CD4-positive, alpha-beta T cell treated with Interleukin-2 at 100 ng/mL for 4 hours (primary cell): ENCODE measurements at places on chromosomes 7 and 10.

DNA sequence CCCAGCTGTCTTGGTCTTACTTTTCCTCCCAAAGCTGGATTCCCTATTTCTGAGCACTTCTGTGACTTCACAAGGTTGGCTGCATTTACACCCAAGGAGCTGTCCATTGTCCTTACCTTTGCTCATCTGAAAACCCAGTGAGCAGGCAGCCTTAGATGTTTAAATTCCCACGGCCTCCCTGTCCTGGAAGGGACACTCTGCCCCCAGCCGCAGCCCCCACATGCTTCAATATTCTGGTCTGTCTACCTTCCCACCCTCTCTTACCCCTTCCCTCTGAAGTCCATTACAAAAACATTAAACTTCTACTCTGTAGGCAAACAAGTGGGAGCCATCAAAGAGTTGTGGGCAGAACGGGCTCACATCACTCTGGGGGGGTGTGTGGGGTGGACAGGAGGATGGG, 73.8 kb upstream of the EFCAB10 start:
- DNase-seq, result no peak

DNA sequence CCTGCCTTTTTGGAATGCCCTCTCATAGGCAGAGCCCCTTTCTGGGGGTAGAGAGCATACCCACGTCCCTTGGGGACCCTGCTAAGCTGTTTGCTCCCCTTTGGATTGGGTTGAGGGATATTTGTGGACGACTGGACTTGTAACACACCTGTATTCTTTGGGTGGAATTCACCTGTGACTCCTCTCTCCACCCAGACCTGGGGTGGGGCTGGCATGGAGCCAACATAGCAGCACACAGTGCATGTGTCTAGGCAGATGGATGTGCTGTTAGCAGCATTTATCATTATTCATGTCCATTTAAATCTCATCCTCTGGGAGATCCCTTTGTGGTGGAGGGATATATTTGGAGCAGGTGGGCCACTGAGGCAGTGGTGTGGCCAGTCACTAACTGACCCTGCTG, 51.0 kb downstream of the CDH23 start:
- no peak for DNase-seq

GRCh38 chr7:7018290-7018689, 164.1 kb upstream of the C1GALT1 start:
- DNase-seq, result no peak

DNA sequence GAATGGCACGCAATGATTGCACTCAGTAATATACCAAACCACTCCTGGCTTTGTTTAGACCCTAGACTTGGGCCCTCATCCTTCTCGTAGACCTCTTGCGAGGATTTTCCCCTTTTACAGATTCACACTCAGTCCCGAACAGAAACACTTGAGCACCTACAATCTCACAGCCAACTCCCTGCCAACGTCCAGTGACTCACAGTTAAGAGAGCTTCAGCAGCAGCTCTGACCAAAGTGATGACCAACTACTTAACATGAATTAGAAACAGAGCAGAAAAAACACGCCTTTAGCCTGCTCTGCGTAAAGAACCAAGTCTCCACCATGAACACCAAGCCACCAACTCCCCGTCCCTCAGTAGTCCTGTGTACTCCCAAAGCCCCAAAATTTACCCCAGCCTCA, 2.2 kb downstream of the DNAJC30 start:
- no peak for DNase-seq

DNA sequence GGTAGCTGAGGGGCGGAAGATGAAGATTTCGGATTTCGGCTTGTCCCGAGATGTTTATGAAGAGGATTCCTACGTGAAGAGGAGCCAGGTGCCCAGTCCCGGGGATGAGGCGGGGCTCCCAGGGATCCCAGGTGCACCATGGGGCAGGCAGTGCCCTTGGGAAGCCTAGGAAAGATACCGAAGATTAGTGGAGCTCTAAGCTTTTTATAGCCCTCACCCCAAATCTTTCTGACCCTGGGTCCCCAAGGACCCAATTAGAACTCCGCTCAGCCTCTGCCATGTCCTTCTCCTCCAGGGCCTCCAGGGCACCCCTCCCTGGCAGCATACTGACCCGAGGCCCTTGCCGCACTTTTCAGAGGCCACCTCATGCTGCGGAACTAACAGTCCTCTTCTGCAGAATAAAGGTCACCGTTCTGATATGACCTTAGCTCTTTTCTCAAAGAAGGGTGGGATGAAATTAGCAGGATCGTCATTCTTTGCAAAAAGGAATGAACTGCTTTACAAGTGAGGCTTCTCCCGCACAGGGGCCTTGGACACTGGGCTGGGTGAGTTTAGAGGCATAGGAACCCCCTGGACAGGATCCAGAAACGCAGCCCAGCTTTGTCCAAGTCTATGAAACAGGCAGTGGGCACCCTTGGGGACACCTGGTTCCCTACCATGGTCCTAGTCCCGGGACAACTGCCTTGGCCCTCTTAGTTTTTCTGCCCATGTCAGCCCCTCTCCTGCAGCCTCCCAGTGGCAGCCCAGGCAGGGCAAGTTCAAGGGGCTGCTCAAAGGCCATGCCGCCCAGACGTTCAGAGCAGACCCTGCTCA, 17.9 kb upstream of the CSGALNACT2 start:
- no peak for DNase-seq

- DNase-seq, result no peak
Measured at GRCh38 chr7:82674268-82674667, 230.7 kb upstream of the CACNA2D1 start.

DNA sequence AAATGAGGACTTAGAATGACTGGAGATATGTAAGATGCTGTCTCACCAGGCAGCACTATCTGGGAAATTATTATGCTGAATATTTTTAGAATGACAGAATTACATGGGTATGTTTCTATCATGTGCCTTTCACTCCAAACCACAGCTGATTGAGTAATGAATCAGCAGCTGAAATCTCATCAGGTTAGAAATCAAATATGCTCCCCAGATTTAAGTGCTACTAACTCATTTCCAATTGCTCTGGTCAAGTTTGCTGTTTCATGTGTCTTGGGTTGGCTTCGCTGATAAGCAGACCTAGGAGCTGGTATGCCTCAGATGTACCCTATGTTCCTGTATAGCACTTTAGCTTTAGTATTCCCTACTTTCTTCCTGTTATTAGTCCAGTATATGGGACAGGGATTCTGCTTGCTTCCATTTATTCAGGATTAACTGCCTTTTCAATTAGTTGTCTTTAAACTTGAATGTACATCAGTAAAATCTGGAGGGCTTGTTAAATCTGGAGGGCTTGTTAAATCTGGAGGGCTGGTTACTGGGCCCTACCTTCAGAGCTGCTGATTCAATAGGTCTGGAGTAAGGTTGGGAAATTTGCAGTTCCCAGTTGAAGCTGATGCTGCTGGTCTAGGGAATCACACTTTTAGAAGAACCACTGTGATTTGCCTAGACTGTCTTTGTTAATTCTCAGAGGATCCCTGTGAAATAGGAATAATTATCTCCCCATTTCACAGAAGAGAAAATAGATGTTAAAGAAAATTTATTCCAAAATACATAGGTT, 172.9 kb downstream of the DKK1 start:
- no peak for DNase-seq

GRCh38 chr10:33302208-33302829, 32.1 kb downstream of the NRP1 start:
- no peak for DNase-seq

DNA sequence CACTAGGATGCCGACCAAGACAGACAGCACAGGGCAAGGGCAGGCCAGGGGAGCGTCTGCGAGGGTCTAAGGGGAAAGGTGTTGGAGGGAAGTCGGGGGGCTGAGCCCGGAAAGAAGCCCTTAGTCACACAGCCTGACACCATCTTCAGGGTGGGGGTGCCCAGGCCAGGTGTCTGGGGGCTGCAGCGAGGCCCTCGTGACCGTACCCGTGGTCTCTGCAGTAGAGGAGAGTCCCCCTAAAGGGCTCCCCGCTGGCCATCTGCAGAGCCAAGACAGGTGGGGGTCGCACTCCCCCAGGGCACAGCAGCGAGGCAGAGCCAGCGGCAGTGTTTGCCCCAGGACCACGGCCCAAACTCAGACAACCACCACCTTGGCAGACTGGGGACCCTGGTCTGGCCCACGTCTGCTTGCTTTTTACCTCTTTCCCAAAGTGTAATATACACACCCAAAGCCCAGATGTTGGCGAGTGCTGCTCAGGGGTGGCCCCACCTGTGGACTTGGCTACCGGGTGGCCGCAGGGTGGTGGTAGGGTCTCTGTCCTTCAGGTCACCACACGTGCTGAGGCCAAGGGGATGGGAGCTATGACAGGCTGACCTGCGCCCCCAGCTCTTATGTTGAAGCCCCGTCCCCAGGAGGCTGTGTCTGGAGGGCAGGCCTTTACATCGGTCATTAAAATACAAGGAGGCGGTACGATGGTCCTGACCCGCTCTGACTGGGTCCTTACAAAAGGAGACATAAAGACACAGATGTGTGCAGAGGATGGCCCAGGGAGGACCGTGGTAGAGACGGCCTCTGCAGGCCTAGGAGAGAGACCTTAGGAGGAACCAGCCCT, 107.4 kb downstream of the DNAJB6 start:
- DNase-seq, result no peak

DNA sequence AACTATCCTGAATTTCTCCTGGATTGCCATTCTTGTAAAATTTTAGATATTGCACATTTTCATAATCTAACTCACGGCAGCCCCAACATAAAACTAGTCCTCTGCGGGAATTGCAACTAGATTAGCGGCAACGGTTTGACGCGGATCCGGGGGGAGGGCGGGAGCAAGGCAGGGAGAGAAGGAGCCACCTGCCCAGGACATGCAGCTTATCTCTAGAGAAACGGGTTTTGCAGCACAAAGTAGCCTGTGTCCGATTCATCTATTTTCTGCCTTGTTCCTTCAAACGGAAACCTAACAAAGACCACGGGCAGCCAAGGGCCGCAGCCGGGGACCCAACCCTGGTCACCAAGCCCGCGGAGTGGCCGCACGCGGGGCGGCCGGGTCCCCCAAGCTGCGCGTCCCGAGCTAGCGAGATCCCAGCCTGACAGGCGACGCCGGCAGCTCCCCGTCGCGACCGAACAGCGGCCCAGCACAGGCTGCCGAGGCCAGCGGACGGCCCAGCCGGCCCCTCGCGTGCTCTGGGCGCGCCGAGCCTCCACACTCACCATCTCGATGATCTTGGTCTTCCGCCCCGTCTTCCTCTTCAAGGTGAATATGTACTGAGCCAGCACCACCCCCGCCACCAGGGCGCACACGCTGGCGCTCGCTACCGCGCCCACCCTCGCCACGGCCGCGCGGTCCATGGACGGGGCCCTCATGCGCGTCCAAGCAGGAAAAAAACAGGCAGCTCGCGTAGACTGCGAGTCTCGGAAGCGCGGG, at the start of gene NT5C3A:
TSS of gene NT5C3A (minus strand) at position 754 of the 759 bp plus-strand sequence. CDS start at position 683, 71 bp downstream.
- DNase-seq, result no peak

DNA sequence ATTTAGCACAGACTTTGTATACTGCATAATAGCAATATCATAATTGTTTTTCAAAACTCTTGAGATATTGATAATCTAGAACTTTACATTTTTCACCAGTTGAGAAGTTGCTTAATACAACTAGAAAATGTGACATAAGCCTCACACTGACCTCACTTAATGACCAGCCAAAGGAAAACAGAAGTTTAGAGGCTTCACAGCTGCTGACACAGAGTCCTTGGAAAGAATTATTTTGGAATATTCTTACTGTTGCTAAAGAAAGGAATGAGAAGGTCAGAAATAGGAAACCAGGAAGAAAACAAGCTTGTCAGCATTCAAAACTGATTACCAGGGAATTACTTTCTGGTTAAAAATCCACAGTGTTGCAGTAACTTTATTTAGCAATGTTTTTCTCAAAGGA, 35.5 kb upstream of the WASL start:
- no peak for DNase-seq

- no peak for DNase-seq
Measured at GRCh38 chr7:147279514-147279913, 1162.9 kb downstream of the CNTNAP2 start.

DNA sequence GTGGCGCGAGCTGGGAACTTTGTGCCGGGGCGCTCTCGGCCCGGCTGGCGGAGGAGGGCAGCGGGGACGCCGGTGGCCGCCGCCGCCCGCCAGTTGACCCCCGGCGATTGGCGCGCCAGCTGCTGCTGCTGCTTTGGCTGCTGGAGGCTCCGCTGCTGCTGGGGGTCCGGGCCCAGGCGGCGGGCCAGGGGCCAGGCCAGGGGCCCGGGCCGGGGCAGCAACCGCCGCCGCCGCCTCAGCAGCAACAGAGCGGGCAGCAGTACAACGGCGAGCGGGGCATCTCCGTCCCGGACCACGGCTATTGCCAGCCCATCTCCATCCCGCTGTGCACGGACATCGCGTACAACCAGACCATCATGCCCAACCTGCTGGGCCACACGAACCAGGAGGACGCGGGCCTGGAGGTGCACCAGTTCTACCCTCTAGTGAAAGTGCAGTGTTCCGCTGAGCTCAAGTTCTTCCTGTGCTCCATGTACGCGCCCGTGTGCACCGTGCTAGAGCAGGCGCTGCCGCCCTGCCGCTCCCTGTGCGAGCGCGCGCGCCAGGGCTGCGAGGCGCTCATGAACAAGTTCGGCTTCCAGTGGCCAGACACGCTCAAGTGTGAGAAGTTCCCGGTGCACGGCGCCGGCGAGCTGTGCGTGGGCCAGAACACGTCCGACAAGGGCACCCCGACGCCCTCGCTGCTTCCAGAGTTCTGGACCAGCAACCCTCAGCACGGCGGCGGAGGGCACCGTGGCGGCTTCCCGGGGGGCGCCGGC, 870 bp downstream of the FZD1 start:
- DNase-seq, result no peak

- DNase-seq, result no peak
Measured at GRCh38 chr7:155795951-155796350, 16.3 kb downstream of the SHH start.

GRCh38 chr10:96043893-96044715, 721 bp downstream of the CCNJ start:
- DNase-seq, result peak; percentile 32

- no peak for DNase-seq
Measured at GRCh38 chr10:77431209-77431611, 206.4 kb downstream of the KCNMA1 start.

GRCh38 chr10:24857031-24857725, 95.2 kb downstream of the PRTFDC1 start:
- DNase-seq, result no peak

DNA sequence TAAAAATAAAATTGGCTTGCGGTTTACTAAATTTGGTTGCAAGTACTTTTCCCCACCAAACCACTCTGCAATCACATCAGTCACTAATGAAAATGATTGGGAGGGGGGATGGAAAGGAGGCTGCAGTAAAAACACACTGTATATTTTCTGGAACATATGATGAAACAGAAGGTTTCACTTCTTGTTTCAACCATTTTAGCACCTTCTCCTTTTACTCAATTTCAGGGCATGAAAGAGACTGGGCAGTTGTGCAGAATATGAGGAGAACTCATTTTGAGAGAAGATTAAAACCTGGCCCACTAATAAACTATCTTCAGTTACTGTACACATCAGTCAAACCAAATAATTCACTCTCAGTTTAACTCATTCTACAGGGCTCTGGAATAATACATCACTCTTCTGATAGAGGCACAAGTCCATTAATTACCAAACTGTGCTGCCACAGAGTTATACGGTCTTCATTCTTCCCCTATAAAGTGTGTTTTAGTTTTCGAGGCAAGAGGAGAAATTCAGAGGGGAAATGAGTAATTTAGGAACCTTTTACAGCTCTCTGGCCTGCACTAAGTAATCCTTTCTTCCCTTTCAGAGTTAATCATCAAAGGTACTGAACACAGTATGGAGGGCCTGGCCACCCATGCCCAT, 25.5 kb downstream of the JAZF1 start:
- peak; percentile 24 for DNase-seq
